ENCODE measurements at places on chromosomes 6 and 20.

- peak; percentile 94 for DNase-seq
Measured at GRCh38 chr6:658244-658643, 1.3 kb upstream of the HUS1B start.

DNA sequence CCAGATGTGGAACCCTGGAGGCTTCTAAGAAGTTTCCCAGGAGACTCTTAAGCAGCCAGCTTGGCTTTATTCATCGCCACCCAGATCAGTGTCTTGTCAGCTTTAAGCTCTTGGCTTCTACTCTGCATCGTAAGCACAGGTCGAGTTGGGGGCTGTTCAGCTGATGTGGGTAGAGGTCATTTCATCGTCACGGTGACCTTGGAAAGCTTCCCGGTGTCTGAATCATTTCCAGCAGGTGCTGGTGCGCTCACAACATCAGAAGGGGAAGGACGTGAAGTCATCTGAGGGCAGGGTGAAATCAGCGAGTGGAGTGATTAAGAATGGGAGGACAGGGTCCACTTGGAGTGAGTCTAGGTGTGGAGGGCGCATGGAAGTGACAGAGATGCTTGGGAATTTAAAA is 112.6 kb downstream of the SASH1 start:
- DNase-seq, result peak; percentile 83

DNA sequence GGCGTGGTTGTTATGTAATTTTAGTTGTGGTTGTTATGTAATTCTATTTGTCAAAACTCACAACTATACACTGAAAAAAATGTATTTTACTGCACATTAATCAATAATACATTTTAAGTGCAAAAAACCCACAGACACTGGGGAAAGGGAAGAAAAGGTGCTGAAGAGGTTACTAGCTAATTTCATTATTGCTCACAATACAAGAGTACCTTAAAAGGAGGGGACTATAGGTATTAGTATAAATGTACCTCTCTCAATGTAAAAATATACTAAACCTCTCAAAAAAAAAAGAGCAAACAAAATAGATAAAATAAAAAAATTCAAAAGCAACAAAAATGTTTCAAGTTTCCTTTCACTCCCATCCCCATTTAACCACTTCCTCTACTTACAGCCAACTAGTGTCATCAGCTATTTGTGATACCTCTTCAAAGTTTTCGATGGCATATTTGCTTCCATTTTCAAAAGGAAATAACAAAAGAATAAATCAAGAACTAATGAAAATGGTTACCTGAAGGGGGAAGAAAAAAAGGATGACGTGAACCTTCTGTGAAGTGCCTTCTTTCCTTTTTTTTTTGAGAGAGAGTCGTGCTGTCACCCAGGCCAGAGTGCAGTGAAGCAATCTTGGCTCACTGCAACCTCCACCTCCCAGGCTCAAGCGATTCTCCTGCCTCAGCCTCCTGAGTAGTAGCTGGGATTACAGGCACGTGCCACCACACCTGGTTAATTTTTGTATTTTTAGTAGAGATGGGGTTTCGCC is 30.2 kb downstream of the RANBP9 start:
- DNase-seq, result no peak

DNA sequence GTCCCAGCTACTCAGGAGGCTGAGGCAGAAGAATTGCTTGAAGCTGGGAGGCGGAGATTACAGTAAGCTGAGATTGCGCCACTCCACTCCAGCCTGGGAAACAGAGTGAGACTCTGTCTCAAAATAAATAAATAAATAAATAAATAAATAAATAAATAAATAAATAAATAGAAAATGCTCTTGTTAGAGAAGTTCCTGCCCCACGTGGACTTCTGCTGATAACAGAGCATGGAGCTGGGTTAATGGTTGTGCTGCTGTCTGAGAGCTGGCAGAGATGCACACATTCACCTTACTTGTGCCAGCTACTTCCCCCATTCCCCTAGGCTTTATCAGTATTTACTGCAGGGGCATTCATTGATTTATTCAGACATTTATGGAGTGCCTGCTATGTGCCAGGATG is 155.2 kb upstream of the KCNG1 start:
- DNase-seq, result no peak

GRCh38 chr20:43949741-43950618 is 35.3 kb downstream of the TOX2 start:
- no peak for DNase-seq

DNA sequence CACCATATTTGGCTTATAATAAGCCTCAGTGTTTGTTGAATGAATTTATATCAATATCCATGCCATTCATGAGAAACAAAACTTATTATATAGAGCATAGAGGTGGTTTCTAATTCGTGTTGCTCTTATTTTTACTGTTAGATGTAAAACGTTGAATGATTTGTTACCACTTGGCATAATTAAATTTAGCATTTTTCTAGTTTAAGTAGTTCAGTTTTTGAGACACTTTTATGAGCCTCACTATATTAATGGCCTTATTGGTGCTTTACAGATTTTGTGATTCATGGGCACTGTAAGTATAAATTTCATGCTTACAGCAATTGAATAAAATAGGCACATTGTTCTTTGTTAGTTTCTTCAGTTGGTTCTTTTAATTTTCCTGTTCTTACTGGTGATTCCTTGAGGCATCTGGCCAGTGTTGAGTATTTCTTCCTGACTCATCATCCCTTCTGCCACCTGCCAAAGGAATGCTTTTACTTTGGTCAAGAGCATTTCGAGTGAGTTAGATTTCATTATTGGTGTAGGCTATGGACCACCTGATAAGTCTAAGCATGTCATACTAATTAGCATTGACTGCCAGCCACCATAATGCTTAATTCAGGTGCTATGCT is 34.8 kb downstream of the CDKAL1 start:
- peak; percentile 48 for DNase-seq

DNA sequence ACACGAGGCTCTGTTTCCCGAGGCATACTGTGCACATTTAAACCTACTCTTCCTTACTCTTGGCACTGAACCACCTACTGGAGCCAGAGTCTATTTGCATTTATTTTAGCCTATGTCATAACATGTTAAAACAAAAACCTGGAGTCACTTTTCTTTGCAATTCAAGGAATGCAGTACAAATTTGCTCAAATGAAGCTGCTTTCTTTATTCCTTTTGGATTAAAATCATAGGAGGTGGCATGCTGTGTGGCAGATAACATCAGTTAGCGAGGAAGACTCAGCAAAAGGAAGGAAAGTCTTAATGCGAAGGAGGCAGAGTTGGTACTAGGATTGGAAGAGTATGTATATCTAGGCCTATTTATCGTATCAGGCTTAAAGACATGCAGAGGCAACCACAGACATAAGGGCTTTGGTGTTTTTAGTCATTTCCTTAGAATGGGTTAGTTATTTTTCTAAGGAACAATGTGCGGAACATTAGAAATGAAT is 92.9 kb downstream of the SAMD3 start:
- DNase-seq, result peak; percentile 75

DNA sequence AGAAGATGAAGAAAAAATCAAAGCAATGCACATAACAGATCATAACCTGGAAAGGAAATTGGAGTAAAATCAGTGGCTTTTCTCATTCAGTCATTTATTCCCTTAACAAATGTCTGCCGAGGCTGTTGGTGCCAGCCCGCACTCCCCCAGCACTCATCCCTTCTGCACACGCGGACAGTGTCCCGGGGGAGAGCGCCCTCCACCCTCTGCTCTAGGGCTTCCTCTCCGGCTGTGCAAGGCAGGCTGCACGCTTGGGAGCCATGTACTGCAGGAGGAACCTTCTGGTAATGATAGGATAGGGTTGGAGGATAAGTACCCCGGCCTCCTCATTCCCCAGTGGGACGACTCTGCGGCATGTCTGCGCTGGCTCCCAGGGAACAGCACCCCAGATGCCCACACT is 134.5 kb downstream of the PAX1 start:
- DNase-seq, result no peak

DNA sequence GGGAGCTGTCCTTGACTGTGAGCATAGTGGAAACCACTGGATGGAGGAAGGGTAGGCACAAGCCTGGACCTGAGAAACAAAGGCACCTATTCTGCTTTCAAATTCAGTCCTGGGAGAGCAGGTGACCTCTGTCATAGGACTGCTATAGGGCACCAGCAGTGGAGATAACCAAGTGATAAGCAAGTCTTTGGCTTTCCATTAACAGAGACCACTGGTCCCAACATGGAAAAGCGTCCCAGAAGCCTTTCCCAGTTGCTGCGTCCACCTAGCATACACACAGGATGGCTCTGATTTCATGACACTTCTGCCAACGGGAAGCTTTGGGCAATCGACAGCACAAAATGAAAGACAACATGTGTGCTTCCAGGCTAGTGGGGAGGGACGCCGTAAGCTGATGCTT is 8.9 kb downstream of the SLC22A3 start:
- DNase-seq, result no peak

DNA sequence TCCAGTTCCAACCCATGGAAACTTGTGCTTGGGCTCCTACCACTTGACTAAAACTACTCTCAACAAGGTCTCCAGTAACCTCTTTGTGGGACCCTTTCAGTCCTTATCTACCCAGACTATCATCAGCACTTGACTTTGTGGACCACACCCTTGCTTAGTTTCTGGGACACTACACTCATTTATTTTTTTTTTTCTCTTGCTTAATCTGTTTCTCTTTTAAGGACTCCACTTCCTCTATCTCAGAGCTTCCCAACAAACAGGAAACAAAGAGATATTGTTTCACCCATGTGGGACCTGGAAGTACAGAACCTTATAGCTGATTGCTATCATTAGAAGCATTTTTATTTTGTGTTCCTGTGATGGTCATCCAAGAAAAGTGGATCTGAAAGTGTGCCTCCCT is 28.8 kb upstream of the ME1 start:
- no peak for DNase-seq

DNA sequence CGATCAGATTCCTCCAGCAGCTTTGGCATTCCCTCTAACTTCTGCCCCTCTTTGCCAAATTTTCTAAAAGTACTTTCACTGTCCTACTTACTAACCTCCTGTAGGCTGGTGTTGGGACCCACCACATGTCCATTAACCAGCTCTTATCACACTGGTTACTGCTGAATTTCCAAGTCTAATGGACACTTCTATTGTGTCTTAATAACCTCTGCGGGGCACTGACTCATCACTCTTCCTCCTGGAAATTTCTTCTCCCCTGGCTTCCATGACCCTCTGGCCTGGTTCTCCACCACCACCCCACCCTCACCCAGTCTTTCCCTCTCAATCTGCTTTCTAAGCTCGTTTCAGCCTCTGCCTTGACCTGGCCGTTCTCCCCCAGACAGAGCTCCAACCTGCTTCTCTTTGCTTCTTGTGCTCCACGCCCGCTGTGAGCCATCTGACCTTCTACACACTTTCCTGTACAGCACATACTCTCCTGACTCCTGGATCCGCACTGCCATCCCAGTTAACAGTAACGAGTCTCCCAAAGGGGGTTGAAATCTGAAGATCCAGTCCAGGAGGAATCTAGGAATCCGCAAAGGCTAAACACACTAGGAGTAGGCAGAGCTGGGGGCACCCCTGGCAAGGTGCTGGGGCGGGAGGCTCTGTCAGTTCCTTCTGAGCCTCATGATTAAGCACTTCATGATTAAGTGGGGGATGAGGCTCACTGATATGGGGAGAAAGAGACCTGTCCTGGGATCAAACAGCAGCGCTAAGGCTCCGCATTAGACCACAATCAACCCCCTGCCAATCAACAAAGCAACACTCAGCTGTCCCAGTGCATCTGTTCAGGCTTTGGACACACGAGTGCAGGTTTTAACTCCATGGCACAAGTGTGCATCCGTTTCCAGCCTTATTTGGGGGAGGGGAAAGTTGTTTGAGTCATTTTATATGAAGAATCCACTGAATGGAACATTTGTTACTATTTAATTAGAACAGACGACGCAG is 146.3 kb downstream of the LY86 start:
- DNase-seq, result peak; percentile 28

DNA sequence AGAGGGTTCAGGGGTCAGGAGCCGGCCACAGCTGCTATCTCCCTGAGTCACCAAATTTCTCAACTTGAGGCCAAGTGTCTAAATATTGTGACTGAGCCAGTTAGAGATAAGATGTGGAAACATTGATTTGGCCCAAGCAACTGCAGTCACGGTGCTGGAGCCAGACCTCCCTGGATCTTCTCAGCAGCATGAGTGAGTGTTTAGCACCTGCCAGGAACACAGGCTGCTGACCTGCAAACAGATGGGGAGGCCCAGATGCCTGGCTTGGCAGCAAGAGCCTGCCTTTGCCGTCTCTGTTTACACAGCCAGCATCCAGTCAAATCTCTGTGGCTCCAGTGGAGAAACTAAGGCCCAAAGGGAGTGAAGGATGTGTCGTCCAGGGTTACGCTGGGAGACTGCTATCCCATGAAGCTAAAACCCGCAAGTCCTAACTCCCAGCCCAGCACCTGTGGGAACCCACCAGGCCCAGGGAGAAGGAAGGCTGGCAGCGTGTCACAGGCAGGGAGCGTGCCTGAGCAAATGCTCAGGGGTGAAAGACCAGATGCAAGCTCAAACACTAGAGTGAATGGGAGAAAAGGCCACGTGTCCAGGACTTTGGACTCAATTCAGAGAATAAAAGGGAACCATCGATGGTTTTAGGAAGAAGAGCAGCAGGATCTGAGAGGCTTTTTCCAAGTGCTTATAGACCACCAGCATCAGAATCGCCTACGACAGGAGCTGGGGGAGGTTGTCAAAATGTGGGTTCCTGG is 15.9 kb upstream of the PTGIS start:
- DNase-seq, result peak; percentile 99

GRCh38 chr6:37204014-37204751 is 34.2 kb downstream of the PIM1 start:
- peak; percentile 38 for DNase-seq

DNA sequence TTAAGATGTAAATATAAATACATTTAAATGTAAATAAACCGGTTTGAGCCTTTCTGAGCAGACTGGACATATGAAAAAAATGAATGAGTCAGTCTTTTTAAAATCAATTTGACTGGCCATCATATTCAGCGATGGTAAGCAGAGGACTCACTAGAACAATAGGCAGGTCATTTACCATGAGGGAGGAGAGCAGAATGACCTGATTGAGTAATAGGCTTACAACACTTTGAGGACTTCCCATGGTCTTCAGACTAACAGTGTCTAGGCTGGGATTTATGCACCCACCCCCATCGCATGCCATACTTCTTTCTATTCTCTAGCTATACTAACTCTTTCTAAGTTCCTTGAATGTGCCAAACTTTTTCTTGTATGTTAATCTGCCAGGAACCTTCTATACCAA is 241.9 kb upstream of the RAB32 start:
- no peak for DNase-seq

DNA sequence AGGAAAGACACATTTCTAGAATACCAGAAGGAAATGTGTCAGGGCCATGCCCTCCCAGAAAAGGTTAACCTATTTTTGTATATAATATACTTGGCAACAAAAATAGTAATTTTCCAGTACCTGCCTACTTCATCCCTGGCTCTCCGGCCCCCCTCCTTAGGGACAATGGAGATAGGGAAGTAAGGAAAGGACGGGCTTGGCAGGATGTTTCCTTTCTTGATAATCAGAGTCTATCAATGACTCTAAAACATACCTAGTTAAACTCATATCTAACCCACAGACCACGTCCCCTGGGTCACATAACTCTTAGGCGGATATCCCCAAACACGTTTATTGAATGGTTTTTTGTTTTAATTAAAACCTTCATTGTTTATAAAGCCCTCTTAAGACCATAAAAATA is 11.8 kb downstream of the UQCC2 start:
- DNase-seq, result no peak

- DNase-seq, result peak; percentile 27
Measured at GRCh38 chr6:135722190-135722589, 129.3 kb upstream of the PDE7B start.

GRCh38 chr6:90425161-90425641 is 128.6 kb upstream of the BACH2 start:
- no peak for DNase-seq
